Fibroblast of the aortic adventitia (primary cell): ENCODE measurements at places on chromosomes 5 and 9. TPM values are rescaled to one million over a fixed set of nuclear protein-coding genes. Genes with fewer than 3 reads are reported as not detected.

Gene TAF11L10
- total RNA-seq, result not detected in 2 replicates

Gene CCDC187
- under 0.01 TPM in 1 of 2 replicates, not detected in the other for total RNA-seq

Gene IL9
- total RNA-seq, result not detected in 2 replicates

Gene PRUNE2
- 14.7 and 122 TPM in 2 replicates for total RNA-seq

Gene CCDC171
- total RNA-seq, result 8.1 and 13.3 TPM in 2 replicates

Gene AMBP
- 0.27 TPM in 1 of 2 replicates, not detected in the other for total RNA-seq

Gene ATP6V0E1
- 224 and 229 TPM in 2 replicates for total RNA-seq

Gene GDNF
- total RNA-seq, result 0.54 TPM in 1 of 2 replicates, not detected in the other

Gene SLC6A7
- not detected in 2 replicates for total RNA-seq

Gene PKD2L2
- total RNA-seq, result not detected in 2 replicates

Gene PNPLA7
- total RNA-seq, result 0.81 and 5.4 TPM in 2 replicates

Gene PLPPR1
- not detected in 2 replicates for total RNA-seq

Gene FREM1
- total RNA-seq, result 0.45 and 0.49 TPM in 2 replicates

Gene SPAG8
- 0.81 and 3.3 TPM in 2 replicates for total RNA-seq

DNA sequence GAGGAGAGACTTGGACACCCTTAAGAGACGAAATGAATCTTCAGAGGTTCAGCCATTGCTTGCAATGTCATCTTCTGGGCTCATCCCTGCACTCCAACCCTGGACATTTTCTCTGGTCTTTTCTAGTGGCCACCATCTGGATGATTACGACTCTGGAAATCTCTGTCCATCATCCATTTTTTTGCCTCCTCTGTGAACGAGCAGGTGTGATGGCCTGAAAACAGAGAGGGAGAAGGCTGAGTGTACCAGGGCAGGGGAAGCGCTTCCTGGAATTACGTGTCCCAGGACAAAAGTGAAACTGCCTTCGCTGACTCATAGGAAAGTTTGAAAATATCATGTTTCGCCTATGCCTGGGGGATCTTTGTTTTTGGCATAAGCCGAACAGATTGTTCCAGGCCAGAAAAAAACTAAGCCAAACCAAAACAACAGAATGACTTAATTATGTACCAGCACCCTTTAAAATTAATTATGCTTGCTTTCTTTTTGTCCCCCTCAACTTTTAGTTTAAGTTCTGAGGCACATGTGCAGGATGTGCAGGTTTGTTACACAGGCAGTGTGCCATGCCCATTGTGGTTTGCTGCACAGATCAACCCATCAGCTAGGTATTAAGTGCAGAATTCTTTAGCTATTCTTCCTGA, 31.9 kb downstream of the ANKRD33B start:
- peak; percentile 89 for DNase-seq

GRCh38 chr5:136435946-136436543, 70.7 kb upstream of the TRPC7 start:
- DNase-seq, result no peak

DNA sequence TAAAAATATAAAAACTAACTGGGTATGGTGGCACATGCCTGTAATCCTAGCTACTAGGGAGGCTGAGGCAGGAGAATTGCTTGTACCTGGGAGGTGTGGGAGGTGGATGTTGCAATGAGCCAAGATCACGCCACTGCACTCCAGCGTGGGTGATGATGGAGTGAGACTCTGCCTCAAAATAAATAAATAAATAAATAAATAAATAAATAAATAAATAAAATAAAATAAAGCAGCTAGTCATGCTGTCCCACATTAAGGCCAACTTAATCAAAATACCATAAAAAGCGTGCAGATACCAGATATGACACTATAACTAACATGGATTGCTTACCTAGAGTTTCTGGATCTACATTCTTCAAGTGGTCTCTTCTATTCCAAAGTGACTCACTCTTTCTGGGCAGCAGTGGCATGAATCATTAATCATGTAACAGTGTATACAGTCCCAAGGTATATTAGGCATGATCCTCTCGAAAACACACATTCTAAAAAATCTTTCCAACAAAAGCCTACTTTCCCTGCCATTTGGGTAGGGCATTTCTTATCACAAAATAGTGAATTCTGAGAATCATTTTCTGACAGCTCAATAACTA, 187.1 kb downstream of the ELAVL2 start:
- no peak for DNase-seq

- DNase-seq, result peak; percentile 11
Observed at GRCh38 chr9:29750062-29750461, 2176.8 kb upstream of the C9orf72 start.

- DNase-seq, result peak; percentile 94
Observed at GRCh38 chr5:159864885-159865691, 51.2 kb upstream of the ADRA1B start.

DNA sequence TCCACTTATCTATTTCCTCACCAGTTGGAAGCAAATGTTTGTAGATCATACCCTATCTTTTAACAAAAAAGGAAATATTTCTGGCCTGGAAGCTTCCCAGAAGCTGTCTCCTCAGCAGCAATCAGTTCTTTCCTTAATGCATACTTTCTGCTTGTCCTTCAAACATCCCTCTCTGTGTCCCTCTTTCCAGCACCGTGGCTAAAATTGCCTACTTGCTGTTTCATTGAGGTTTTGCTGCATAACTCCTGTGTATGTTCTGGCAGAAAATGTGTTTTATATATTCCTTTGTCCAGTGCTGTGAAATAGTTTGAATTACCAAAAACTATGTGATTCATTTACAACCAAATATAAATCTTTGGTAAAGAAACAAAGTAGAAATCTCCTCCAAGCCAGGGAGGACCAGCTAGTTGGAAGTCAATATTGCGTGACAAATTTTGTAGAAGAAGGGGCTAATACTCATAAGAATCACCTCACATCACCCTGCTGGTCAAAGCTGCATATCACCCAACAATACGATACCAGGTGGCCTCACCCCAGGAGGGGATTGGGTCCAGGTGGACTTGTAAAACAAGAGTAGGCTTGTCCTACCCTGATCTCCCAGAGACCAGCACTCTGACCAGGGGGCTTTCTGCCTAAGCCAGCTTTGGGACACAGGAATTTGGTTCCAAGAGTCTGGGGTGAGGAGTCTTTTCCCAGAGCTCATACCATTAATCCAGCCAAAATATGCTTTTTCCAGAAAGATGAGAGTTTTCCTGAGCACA, 198.4 kb upstream of the SNX2 start:
- DNase-seq, result peak; percentile 44

GRCh38 chr5:159786901-159787691, 129.2 kb upstream of the ADRA1B start:
- peak; percentile 88 for DNase-seq

- no peak for DNase-seq
Observed at GRCh38 chr5:96528826-96529474, 95.9 kb upstream of the PCSK1 start.

GRCh38 chr5:112237456-112237855, 181.6 kb downstream of the EPB41L4A start:
- no peak for DNase-seq

- peak; percentile 42 for DNase-seq
Observed at GRCh38 chr5:140020601-140021177, 22.4 kb downstream of the NRG2 start.

DNA sequence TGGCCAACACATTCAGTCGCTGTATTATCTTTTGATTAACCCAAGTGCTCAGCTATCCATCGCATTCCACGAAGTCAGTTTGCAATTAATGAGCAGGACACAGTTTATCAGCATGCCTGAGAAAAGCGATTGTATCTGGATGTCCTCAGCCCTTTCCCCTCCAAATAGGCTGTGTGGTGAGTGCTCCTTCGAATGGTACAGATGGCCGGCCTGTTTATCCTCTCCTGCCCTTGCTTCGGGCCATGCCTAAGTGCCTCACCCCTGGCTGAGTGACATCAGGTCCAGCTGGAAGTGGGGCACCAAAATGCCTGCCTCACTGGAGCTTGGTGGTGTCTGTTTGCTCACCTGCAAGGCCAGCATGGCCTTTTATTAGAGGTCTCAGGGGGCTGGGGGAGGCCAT, 317.3 kb downstream of the GADD45G start:
- no peak for DNase-seq

DNA sequence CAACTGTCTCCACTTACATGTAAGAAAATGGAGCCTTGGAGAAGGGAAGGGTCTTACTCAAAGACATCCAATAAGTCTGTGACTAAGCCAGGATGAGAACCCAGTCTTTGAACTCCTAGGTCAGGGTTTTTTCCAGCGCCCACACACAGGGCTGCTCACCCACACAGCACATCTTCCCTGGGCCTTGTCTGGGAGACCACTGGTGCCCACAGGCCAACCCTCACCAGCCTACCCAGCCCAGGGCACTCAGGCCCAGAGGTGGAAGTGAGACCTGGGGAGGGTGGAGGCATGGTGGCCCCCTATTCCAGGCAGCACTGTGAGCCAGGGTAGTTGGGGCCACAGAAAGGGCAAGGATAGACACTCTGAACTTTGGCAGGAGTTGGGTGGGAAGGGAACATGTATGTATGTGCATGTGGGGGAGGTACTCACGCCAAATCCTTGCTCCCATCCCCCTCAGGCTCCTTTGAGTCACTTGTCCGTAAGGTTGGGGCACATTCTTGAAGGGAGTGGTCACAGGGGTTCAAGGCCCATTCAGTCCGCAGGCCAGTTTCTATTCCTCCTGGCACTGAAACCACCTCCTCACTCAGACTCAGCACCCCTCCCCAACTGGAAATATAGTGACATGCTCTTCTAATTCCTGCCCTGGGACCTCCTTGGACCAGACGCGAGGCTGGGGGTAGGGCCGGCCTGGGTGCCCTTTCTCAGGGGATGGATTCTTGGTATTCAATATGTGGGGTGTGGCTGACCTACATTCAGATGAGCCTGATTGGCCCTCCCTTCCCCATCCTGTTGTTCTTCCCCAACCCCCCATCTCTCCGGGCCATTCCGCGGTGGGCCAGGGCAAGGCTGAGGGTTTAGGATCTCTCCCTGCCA, 2.9 kb upstream of the SLC4A9 start:
- DNase-seq, result no peak

GRCh38 chr5:2207416-2208238, 324.9 kb upstream of the IRX4 start:
- DNase-seq, result no peak

- DNase-seq, result peak; percentile 41
Observed at GRCh38 chr5:88979244-88979643, 96.3 kb upstream of the MEF2C start.

GRCh38 chr5:69312459-69313160, 20.0 kb downstream of the CCDC125 start:
- no peak for DNase-seq
